ENCODE measurements at places on chromosomes 7 and 10. TPM values are rescaled to one million over a fixed set of nuclear protein-coding genes. Genes with fewer than 3 reads are reported as not detected.

DNA sequence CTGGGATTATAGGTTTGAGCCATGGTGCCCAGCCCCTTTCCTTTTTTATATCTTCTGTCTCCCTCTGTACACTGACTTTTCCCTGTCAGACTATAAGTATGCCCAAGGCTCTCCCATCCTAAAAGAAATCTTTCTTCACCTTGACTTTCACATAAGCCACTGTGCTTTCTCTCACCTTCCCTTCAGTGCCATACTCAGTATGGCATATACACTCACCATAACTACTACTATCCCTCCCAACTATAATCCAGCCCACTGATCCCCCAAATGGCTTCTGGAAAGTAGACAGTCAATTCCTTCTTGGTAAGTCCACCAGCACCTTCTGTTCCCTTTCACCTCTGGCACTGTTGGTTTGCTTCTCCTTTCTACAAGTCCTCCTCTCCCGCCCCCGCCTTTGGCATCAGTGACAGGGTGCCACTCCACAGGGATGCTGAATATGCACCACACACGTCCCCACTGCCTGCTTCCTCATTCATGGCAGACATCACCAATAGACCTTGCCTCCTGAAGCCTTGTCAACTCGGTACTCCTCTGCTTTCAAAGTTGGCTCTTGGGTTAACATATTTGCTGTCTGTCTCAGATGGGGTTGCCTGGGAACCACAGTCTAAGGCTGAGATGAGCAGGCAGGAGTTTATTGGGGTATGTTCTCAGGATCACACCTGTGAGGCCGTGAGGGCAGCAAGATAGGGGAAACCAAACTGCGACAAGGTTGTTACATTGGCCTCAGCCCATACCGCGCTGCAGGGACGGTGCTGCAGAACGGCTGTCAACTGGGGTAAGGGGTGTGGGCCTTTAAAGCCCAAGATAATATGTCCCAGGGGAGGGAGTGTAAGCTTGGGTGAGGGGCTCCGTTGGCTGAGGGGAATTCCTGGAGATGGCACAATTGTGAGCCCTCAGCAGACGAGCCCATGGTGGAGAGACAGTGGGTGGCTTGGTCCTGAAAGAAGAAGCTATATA, 7.2 kb upstream of the PSAP start:
- DNase-seq = no peak

Gene FLNC
- total RNA-seq = 0.06 TPM

GRCh38 chr7:13093160-13093559, 405.7 kb downstream of the ARL4A start:
- no peak for DNase-seq

DNA sequence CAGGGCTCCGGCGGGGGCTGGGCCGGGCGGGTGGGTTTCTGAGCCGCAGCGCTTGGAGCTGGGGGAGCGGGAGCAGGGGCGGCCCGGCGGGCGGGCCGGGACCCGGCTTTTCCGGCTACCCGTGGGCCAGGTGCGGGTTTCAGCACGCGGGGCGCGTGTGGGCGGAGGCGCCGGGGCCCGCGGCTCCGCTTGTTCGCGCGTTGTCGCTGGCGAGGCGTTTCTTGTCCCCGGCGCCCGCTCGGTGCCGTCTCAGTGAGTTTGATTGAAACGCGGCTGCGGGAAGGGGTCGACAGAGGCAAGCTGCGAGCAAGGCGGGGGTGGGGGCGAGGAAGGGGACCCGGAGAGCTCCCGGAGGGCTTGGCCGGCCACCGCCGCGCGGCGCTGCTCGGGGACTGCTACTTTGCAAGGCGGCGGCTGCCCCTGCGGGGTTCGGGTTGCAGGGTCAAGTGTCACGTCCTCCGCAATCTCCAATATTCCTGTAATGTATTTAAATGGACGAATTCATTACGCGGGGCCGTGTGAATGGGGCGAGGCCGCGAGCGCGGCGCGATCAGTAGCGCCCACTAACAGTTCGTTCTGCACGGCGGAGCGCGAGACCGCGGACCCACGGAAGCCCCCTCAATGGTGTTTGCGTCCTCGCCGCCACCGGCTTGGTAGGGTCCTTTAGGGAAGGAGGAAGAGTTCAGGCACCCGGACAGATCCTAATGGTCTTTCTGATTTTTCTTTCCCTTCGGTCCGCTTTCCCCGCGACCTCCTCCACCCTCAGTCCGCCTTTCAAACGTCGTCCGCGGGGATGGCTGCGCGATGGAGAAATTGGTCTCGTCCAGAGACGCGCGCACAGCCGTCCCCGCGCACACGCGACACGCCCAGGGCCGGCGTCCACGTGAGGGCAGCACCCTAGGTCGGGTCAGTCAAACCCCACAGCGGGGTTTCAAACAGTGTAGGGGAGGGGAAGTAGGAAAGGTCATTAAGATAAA, 76.9 kb downstream of the INSIG1 start:
- no peak for DNase-seq

Gene LIPN
- total RNA-seq = not detected

DNA sequence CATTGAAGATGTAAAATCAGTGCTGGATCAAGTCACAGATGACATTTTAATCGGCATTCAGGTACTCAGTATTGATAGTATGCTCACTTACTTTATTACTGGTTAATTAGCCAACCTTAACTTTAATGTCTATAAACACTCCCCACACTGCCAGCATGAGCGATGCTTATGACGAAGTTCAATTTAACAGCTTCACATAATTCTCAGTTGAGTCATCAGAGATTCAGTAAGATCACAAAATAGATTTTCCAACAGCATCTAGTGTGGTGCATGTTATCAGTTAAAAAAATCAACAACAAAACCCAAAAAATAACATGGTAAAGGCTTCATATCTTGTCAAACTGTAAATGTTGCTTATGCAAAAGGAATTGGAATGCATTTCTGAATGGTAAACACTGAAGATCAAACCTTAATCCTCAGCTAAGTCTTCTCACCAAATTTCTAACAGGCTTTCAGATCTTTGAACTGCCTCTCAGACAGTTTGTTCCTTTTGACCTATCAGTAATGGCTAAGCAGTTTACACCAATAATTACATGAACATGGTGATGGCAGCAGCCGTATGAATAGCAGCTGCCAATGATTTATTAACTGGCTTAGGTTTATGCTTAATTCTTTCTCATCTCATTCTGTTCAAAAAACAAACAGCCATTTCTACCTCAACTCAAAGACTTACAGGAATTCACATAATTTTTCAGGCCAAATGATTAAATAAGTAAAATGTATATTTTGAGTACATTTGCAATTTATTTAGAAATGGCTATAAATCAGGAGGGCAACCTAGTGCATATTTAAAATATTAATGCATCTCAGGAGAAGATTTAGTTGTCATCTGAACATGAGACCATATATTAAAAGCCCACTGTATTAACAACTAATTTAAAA, 98.5 kb downstream of the CABCOCO1 start:
- DNase-seq = no peak

Gene GSTO2
- 1.2 TPM for total RNA-seq

DNA sequence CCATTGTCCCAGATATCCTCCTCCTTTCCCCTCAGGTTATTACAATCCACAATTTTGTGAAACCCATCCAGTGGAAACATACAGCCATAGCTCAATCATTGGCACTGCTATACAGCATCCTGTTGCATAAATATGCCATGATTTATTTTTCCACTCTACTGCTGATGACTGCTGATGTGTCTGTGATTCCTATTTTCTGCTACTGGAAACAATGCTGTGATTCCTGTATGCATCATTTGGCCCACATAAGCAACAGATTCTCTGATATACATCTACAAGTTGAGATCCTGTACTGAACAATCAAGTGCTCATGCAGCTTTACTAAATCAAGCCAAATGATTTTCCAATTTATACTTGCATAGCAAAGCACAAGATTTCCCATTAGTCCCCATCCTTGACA, 39.6 kb downstream of the CUL2 start:
- no peak for DNase-seq

GRCh38 chr10:44300666-44301649, 83.9 kb downstream of the CXCL12 start:
- DNase-seq = no peak

- no peak for DNase-seq
Observed at GRCh38 chr10:51564896-51565510, 134.4 kb downstream of the CSTF2T start.

Data from CD4-positive, alpha-beta T cell (primary cell).